ENCODE measurements at places on chromosomes 3 and 15.

- no peak for DNase-seq
These were observed 37.0 kb downstream of the HDGFL3 start for GRCh38 chr15:83170474-83171165.

DNA sequence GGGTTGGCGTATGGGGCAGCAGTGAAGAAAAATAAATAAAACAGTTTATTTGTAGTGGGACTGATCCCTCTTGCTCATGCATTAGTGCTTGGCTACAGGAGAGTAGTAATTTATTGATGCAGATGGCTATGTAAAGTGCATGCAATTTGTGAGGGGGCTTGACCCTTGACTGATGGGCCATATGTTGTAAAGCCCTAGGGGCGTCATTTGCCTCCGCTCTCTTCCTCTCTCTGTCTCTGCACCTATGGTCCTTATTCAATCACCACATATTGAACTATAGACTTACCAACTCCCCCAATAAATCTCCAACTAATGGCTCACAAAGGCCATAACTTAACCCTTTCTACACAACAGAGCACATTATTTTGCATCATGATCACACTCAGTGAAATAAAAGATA lies 227.7 kb downstream of the ROBO2 start:
- DNase-seq: no peak

GRCh38 chr15:90019611-90020010 lies 18.5 kb downstream of the ZNF710 start:
- DNase-seq: peak; percentile 46

DNA sequence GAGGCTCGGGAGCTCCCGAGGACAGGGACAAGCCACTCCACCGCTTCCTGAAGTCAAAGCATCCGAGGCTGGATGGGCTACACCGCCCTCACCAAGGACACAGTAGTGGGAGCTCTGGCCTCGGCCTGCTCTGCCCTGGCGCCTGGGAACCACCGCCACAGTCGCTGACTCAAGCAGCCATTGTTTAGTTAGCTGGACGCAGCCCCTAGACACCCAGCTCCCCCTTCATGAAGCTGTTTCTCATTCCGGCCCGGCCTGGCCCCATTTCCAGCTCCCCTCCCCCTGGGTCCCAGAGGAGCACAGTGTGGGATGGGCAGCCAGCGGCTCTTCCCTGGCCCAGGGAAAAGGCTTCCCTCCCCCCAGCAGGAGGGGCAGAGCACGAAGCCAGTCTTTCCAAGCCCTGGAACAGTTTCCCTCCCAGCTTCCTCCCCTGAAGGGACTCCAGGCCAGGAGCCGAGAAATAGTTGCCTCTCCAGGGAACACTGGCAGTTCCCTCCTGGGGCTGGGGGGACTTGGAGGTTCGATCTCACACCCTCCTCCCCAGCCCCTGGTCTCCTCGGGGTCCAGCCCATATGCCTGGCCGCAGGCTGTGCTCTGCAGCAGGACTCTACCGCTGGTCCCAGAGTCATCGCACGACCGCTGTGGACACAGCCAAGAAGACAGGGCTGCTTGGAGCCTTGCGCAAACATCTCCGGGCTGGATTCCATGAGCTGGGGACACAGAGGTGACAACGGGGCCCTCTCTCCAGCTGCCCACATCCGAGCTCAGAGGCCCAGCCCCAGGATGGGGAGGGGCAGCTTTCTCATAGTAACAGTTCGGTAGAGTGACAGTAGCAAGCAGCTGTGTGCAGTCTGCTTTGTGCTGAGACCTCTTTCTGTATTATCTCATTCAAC lies 10.0 kb downstream of the PLXND1 start:
- peak; percentile 78 for DNase-seq

All from endodermal cell (in vitro differentiated cells).